Cardiac septum (tissue), 1 donor: ENCODE measurements at places on chromosomes 2 and 18. TPM values are rescaled to one million over a fixed set of nuclear protein-coding genes. Genes with fewer than 3 reads are reported as not detected.

DNA sequence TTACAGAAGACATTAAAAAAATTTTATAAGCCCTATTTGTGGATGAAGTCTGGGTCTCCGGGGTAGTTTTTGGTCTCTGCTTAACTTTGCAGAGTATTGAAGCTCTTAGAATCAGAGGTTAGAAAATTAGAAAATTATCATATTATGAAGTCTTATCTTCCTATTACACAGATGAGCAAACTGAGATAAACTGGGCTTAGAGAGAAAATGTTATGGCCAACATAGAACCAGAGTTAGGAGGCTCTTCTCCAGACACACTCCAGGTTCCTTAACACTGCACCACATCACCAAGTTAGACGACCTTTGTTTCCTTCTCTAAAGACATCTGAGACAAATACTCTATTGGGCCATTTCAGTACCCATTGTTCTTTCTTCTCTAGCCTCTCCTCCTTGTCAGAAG, 36.7 kb upstream of the NEB start:
- DNase-seq = no peak

DNA sequence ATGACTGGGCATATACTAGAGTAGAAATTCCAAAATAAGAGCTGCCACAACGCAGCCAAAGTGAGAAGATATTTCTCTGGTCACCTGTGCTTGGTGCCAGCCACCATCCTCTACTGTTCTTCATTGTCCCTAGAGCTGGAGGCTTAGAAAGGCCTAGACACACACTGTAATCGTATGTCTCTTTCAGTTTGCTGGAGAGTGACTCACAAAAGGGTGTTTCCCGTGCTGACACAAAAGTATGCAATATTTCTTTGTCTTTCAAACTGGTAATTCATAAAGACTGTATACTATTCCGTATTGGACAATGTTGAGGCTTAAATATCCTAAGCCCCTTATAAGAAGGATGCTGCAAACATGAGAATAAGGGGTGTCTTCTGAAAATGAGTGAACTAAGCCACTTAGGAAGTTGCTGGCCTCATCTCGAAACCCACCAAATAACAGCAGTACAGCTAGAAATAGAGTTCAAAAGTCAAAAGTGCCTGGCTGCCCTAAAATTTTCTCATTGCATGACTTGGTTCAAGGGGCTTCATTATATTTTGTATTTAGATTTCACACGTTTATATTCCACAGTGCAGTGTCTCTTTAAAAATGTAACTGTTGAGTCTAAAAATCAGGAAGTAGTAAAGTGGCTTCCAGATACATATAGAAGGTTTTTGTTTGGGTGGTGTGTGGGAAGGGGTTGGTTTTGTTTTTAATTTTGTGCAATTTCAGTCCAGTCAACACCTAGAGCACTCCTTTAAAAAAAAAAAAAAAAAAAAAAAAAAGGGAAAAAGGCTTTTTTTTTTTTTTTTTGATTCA, 601.1 kb downstream of the ARHGAP15 start:
- DNase-seq = no peak

- DNase-seq = no peak
Observed at GRCh38 chr18:11500153-11501122, 109.0 kb upstream of the SLC35G4 start.

DNA sequence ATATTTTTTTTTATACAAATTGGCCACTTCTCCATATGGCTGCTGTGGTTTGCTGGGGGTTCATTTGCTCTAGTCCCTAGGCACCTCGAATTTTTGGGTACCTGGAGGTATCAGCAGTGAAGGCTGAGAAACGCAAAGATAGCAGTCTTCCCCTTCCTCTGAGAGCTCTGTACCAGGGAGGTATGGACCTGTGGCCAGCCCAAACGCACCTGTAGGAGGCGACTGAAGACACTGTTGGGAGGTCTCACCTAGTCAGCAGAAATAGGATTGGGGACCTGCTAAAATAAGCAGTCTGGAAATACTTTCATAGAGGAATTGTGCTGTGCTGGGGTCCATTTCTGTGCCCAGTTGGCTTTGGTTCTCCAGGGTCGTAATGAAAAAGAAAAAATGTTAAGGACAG, 292.2 kb upstream of the CYP26B1 start:
- DNase-seq = no peak

ALKAL2 gene
- 2.7 TPM for total RNA-seq

CLEC4F gene
- 0.13 TPM for total RNA-seq
